MCF 10A (cell line): ENCODE measurements at places on chromosomes 12 and 14. TPM values are rescaled to one million over a fixed set of nuclear protein-coding genes. Genes with fewer than 3 reads are reported as not detected.

- DNase-seq = no peak
Measured at GRCh38 chr12:109771746-109772621, 58.4 kb downstream of the FAM222A start.

The OR4K5 gene
- not detected in 2 replicates for total RNA-seq

The TMEM260 gene
- 19.8 and 20.8 TPM in 2 replicates for total RNA-seq

DNA sequence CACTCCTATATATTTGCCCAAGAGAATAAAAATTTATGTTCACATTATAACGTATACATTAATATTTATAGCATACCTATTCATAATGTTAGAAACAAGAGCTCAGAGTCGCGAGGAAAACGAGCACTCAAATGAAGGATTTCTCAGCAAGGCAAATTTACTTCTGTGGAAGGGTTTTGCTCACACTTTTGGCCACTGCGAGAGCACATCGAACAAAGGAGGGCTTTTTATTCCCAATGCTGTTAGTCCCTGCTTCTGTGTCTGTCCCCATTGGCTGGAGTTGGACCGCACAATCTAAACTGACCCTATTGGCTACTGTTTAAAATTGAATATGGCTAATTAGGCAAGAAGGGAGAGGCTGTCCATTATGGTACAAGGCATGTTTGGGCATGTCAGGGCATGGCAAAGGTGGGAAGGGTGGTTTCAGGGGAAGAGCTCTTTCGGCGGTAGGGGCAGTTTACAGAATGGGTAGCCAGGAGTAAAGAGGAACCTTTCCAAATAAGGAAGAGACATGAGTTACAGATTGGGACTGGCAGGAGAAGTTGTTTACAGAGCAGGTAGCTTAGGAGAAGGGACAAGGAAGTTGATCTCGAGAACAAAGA, 702.9 kb downstream of the TRHDE start:
- DNase-seq = no peak

- no peak for DNase-seq
Measured at GRCh38 chr12:62911286-62911685, 23.7 kb downstream of the PPM1H start.

The KRT8 gene
- total RNA-seq = 179 and 230 TPM in 2 replicates

The PLEK2 gene
- total RNA-seq = 22.4 and 39.9 TPM in 2 replicates

The RIPK3 gene
- not detected in 2 replicates for total RNA-seq

The CBX5 gene
- total RNA-seq = 109 and 112 TPM in 2 replicates

DNA sequence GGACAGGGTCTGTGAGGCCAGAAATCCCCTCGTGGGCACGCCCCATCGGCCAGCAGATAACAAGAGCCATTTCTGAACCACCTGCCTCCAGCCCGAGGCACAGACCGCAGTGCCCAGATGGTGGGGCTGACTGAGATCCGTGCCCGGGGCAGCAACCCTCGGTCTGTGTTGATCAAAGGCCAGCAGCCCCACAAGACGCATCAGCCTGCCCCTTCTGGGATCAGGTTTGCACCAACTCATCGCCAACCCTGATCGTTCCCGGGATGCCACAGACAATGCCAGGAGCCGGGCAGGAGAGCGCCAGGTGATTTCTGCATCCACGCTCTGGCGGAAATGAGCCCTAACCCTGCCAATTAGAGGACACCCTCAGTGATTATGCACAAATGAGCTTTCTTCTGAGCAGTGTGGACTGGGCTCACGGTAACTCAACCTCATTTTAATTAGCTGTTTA, 64.5 kb downstream of the TESC start:
- DNase-seq = no peak

The TMEM179 gene
- not detected in 2 replicates for total RNA-seq

DNA sequence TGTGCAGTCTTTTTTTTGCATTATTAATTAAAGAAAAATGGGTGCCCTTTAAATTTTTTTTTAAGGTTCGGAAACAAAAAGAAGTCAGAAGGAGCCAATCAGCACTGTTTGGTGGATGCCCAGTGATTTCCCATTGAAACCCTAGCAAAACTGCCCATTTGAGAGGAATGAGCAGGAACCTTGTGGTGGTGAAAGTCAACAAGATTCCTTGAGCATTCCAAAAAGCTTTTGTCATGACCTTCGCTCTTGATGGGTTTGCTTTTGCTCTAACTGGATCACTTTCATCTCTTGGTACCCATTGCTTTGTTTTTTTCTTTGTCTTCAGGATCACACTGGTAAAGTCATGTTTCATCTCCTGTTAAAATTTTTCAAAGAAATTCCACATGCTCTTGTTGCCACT, 54.1 kb downstream of the ADIPOR2 start:
- no peak for DNase-seq

GRCh38 chr12:51475543-51475942, 50.9 kb downstream of the SLC4A8 start:
- no peak for DNase-seq

The HOXC9 gene
- total RNA-seq = 5.2 and 6.0 TPM in 2 replicates

GRCh38 chr12:76180401-76181277, 96.2 kb upstream of the NAP1L1 start:
- DNase-seq = no peak

- DNase-seq = no peak
Measured at GRCh38 chr12:19402211-19402610, 37.1 kb upstream of the AEBP2 start.

DNA sequence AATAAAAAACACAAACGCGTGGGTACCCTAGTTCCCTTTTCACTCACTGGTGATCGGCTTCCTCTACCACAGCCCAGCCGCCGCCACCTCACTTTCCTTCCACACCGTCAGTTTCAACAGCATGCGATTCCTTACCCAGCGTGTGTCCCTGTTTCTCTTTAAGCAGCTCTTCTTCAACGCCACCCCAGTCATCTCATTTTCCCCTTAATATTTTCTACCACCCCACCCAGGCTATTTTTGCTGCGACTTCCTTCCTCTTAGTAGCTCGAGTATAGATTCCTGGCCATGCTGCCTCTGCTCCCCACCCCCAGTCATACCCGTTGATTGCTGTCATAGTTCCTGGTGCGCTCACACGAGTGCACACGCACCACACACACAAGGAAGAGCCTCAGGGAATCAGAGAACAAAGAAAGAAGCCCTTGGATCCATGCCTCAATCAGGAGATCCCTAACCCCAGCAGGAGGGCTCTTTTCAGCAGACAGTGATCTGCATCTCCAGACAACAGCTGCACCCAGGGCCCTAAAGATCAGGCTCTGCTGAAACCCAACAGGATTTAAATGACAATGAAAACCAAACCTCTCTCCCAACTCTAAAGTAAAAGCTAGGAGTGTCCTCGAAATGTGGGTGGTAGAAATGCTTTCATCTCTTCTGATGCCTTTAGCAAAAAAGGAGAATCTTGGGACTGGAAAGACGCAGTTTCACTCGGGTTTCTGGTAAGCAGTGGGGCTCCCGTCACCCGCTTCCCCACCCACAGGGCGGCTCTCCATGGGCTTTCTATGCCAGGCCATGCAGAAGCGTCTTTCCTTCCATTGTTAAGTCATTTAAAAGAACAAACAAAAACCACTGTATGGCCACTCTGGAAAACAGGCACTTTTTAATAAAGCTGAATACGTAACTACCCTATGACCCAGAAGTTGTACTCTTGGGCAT, 23.8 kb downstream of the VPS37B start:
- DNase-seq = no peak

The KRT7 gene
- 2,379 and 3,360 TPM in 2 replicates for total RNA-seq

DNA sequence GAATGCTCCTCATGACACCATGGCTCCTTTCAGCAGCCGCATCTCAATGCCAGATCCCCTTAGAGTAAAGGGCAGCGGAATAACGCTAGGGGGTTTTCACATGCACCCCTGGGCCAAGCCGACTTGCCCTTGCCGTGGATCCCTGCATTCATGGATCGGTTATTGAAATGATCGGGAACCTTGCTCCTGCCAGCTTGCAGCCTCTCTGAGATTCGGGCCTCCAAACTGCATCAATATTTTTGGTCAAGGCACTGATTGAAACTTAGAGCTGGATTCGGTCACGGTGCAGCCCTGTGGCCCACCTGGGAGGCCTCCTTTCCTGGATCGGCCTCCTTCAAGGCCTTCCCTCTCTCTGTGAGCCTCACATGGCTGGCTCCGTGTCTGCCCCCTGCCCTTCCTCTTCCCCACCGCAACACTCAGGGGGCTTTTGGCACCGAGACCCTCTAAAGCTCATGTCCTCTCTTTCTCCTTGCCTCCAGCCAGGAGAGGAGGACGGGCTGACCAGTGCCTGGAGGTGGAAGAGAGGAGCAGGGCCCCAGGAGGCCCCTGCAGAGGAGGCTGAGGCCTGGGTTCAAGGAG, 1.8 kb downstream of the PTPN6 start:
- DNase-seq = no peak

DNA sequence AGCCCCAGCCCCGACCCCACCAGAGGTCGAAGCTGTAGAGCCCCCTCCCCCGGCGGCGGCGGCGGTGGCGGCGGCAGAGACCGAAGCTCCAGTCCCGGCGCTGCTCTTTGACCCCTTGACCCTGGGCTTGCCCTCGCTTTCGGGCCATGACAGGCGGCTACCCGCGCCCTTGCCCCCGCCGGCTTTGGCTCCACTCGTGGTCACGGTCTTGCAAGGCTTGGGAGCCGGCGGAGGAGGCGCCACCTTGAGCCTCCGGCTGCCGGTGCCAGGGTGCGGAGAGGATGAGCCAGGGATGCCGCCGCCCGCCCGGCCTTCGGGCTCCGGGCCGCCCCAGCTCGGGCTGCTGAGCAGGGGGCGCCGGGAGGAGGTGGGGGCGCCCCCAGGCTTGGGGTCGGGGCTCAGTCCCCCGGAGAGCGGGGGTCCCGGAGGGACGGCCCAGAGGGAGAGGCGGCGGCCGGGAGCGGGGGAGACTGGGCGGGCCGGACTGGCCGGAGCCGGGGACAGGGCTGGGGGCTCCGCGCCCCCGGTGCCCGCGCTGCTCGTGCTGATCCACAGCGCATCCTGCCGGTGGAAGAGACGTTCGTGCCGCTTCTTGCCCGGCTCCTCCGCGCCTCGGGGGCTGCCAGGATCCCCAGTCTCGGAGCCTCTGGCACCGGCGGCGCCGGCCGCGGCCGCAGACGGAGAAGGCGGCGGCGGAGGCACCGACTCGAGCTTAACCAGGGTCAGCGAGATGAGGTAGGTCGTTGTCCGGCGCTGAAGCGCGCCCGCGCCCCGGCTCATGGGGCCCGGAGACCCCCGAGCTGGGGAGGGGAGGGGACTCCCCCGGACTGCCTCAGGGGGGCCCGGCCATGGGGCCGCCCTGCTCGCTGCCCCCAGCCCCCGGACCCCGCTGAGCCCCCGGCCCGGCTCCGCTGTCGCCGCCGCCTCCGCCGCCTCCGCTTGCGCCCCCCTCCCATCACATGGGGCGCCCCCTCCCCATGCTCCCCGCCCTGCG, 778 bp downstream of the AGAP2 start:
- DNase-seq = no peak

The POU6F1 gene
- 3.0 and 3.8 TPM in 2 replicates for total RNA-seq

DNA sequence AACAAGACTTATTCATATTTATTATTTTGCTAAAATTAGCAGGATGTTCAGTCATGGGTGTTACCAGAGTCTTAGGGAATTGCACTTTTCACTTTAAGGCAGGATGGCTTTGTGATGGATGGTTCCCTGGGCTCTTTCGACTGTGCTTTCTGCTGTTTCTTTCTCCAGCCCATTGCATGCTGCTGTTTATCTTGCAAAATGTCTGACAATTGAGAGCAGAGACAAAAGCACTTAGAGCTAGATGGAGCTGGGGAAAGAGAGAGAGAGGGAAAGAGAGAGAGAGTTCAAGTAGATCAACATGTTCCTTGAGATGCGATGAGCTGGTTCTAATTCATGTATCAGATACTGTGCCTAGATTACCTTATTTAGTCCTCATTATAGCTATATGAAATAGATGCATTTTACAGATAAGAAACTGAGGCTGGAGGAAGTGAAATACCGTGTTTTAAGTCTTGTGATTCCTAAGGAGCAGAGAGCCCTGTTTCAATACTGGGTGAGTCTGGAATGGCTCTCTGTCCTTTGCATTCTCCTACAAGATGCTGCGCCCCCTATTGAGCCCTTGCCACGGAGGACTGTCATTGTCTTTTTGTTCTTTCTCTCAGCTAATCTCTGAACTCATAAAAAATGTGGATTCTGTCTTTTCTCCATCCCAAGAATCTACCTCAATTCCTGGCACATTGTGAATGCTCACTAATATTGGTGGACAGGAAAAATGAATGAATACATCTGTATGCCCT, 227.9 kb downstream of the ALG10B start:
- peak; percentile 9 for DNase-seq

The CFAP73 gene
- not detected in 2 replicates for total RNA-seq

- DNase-seq = no peak
Measured at GRCh38 chr14:103231376-103232019, 102.5 kb upstream of the EIF5 start.

The PIGH gene
- 13.8 and 18.9 TPM in 2 replicates for total RNA-seq

- DNase-seq = no peak
Measured at GRCh38 chr14:102768223-102769048, 8.8 kb upstream of the TRAF3 start.

GRCh38 chr12:90280033-90280432, 571.4 kb upstream of the ATP2B1 start:
- DNase-seq = no peak

The SPTSSA gene
- 28.2 and 30.5 TPM in 2 replicates for total RNA-seq

GRCh38 chr14:49895480-49895879, 2.6 kb downstream of the ARF6 start:
- peak; percentile 21 for DNase-seq

The IGFBP6 gene
- 6.4 and 12.0 TPM in 2 replicates for total RNA-seq

DNA sequence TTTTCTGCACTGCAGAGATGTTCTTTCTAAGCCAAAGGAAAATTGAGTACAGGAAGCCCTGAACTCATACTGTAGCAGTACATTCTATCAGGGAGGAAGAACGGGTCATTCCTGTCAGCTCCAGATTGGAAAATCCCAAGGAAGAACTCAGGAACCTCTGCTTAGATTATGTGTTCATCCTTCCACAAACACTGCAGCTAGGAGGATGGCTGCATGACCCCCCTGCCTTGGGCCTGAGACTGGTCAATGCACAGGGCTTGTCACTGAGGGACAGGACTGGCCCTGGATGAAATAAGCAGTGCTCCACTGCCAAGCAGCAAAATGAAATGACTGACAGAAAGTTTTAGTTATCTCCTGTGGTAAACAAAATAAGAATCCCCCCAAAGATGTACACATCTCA, 1406.8 kb upstream of the TMEM132C start:
- DNase-seq = no peak

The KITLG gene
- 3.9 and 4.8 TPM in 2 replicates for total RNA-seq

The NFE2 gene
- 0.40 and 0.64 TPM in 2 replicates for total RNA-seq

The CCDC184 gene
- total RNA-seq = not detected in 2 replicates

The CLBA1 gene
- 20.3 and 24.3 TPM in 2 replicates for total RNA-seq

DNA sequence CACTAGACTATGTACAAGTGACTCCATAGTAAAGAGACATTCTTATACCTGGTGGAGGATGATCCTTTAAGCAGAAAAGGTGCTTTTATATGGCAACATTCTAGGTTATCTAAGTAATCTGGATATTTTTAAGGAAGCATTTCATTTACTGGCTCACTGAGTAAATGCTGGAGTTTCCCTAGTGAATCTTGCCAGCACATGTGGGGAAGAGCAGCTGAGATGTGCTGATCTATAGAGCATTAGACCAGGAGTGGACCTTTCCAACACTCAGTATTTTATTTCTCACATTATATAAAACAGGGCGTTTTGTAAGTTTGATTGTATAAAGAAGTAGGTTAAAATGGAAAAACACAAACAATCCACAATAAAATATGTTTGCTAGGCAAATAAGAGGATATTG, 478.5 kb downstream of the ATP23 start:
- DNase-seq = no peak
